ENCODE measurements at places on chromosomes 12 and 14.

DNA sequence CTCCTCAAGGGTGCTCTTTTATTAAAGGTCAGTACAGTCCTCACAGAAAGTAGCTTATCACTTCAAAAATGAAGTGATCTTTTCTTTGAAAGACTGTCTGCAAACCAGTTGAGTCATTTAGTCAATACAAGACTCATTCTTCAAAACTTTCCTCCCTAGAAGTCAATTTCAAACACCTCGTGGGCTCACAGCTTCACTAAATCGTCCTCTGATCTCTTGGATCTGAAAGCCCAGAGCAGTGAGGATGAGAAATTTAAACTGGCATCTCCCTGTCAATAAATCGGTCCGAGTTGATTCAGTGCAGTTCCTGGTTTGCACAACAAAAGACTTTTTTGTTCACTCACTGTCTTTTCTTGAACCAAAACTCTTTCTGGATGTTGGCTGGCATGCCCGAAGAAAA lies 44.5 kb downstream of the NUAK1 start:
- DNase-seq, result no peak

DNA sequence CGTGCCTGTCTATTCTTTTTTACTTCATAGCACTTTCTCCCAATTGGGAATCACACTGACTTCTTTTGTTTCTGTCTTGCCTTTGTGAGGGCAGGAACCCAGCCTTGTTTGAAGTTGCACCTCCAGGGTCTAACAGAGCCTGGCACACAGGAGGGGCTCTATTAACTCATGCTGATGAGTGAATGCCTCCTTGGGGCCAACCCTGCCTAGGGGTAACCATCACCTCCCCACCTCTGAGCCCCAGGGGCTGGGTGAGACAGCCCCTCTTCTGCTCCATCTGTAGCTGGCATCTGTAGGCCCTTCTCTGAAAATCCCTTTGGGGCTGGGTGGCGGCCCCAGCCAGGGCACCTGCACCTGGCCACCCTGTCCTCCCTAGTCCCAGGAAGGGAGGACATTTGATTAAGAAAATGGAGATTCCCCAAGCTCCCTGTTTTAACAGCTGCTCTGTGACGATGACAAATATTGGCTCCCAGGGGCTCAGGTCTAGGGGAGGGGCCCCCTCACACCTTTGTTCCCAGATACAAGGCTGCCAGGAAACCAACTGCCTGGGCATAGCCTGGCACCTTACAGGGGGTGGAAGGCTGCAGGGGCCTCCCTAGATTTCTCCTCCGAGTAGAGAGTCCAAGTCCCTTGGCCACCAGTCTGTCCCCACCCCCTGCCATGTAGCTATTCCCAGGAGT lies 11.8 kb downstream of the TAMALIN start:
- DNase-seq, result no peak

GRCh38 chr12:58731096-58731495 lies 189.2 kb downstream of the LRIG3 start:
- DNase-seq, result no peak

- DNase-seq, result no peak
Observed at GRCh38 chr14:53951243-53951626, 5.4 kb downstream of the BMP4 start.

All from activated CD8-positive, alpha-beta memory T cell treated with anti-CD3 and anti-CD28 coated beads for 4 hours (primary cell).